Kidney (tissue), 22 donors: ENCODE measurements at places on chromosomes 5 and 9. TPM values are rescaled to one million over a fixed set of nuclear protein-coding genes. Genes with fewer than 3 reads are reported as not detected.
A peak's percentile ranks its signal among the peaks of the same experiment; 100 is the strongest.

DNA sequence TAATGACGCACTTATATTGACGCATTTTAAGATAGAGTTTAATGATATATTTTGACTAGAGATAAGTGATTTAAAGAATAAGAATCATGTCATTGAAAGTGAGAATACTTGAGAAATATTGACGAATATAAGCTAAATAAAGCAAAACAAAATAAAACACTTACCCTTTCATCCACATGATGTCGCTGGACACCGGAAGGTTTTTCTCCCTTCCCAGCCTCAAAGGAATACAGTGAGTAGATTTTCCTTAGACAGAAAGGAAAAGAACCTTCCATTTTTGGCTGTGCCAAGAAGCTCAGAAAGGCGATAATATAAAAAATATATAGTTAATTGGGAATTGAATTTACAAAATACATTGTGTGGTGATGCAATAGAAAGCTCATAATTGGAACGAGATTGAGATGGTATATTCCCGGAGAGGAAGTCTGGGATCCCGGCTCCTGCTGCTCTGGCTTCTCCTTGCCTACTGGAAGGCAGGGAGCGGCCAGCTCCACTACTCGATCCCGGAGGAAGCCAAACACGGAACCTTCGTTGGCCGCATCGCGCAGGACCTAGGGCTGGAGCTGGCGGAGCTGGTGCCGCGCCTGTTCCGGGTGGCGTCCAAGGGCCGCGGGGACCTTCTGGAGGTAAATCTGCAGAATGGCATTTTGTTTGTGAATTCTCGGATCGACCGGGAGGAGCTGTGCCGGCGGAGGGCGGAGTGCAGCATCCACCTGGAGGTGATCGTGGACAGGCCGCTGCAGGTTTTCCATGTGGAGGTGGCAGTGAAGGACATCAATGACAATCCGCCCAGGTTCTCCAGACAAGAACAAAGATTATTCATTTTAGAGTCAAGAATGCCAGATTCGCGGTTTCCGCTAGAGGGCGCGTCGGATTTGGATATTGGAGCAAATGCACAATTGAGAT is at the start of gene PCDHA5:
PCDHA5 (plus strand) TSS at position 239 of the 906 bp plus-strand sequence.
- no peaks in the 10 kb centered on the region for H3K27me3 ChIP-seq
- H3K4me1 ChIP-seq = no peaks in the 10 kb centered on the region

- DNase-seq = no peak
- no peaks in the 10 kb centered on the region for H3K36me3 ChIP-seq
- H3K4me3 ChIP-seq = no peak overlapping the region
- no peaks in the 10 kb centered on the region for H3K4me1 ChIP-seq
- H3K27ac ChIP-seq = no peak overlapping the region
- H3K27me3 ChIP-seq = no peaks in the 10 kb centered on the region
These were observed 18.4 kb downstream of the BASP1 start for GRCh38 chr5:17235731-17236330.

- no peak overlapping the region for H3K4me3 ChIP-seq
- H3K36me3 ChIP-seq = no peaks in the 10 kb centered on the region
- no peaks in the 10 kb centered on the region for H3K4me1 ChIP-seq
- peaks cover 9% of the 10 kb centered on the region for H3K27me3 ChIP-seq
These were observed 39.8 kb upstream of the FUBP3 start for GRCh38 chr9:130539420-130540223.

DNA sequence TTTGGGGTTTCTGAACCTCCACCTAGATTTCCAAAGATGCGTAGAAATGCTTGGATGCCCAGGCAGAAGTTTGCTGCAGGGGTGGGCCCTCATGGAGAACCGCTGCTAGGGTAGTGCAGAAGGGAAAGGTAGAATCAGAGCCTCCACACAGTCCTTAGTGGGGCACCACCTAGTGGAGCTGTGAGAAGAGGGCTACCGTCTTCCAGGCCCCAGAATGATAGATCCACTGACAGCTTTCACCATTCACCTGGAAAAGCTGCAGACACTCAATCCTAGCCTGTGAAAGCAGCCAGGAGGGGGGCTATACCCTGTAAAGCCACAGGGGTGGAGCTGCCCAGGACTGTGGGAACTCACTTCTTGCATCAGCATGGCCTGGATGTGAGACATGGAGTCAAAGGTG is 13.3 kb upstream of the HSDL2 start:
- no peak overlapping the region for H3K4me3 ChIP-seq
- no peaks in the 10 kb centered on the region for H3K36me3 ChIP-seq
- no peaks in the 10 kb centered on the region for H3K4me1 ChIP-seq
- H3K27me3 ChIP-seq = no peaks in the 10 kb centered on the region
- DNase-seq = no peak

- H3K27ac ChIP-seq = no peak overlapping the region
- no peaks in the 10 kb centered on the region for H3K4me1 ChIP-seq
- no peak overlapping the region for H3K4me3 ChIP-seq
- H3K27me3 ChIP-seq = no peaks in the 10 kb centered on the region
These were observed 152.8 kb upstream of the TAS2R1 start for GRCh38 chr5:9782826-9783560.

- H3K4me3 ChIP-seq = no peak overlapping the region
- no peak for DNase-seq
- H3K4me1 ChIP-seq = no peaks in the 10 kb centered on the region
- no peaks in the 10 kb centered on the region for H3K36me3 ChIP-seq
- no peaks in the 10 kb centered on the region for H3K27me3 ChIP-seq
These were observed 4.4 kb downstream of the COL27A1 start for GRCh38 chr9:114159691-114160090.

GRCh38 chr9:95936579-95937075 is 61.1 kb downstream of the ERCC6L2 start:
- H3K27me3 ChIP-seq = no peaks in the 10 kb centered on the region
- H3K4me1 ChIP-seq = no peaks in the 10 kb centered on the region
- no peak for DNase-seq
- H3K36me3 ChIP-seq = peaks cover 9% of the 10 kb centered on the region

- DNase-seq = no peak
- H3K4me1 ChIP-seq = peaks cover 8% of the 10 kb centered on the region
- H3K27ac ChIP-seq = no peak overlapping the region
- H3K36me3 ChIP-seq = peaks cover 2% of the 10 kb centered on the region
- H3K4me3 ChIP-seq = no peak overlapping the region
- H3K27me3 ChIP-seq = no peaks in the 10 kb centered on the region
These were observed 224.1 kb upstream of the RASEF start for GRCh38 chr9:83287021-83287420.

DNA sequence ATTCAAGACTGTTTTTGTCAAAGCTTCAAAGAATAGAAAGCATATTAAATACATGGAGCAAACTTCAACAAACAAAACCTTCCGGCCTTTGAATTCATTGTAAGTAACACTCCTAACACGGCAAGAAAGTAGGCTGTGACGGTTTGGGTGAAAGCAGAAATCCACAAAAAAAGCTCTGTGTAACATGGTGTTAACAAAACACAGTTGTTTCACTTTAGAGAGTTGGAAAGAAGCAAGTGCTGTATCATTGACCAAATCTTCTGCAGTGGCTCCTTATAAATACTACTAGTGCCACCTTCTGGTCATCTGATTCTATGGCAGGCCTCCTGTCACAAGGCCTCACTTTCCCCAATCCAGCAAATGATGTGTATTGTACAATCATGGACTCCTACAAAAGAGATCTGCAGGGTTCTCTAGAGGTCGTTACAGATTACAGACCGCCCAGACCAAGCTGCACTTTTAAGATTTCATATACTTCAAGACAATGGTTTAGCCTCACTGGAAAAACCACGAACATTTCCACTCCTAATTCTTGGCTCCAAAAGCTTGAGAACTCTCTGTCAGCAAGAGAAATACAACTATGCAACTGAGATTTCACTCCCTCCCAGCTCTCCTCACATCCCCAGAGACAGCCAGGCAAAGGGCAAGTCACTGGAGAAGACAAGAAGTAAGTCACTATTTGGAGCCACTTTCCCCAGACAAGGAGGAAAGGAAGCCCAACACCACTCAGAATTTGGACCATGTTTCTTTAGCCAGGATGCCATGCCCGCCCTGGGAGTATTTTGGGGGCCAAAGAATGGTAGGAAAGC is 196.2 kb downstream of the DTWD2 start:
- no peaks in the 10 kb centered on the region for H3K4me1 ChIP-seq
- DNase-seq = peak; percentile 90
- H3K4me3 ChIP-seq = peak overlapping the region; percentile 51
- no peak overlapping the region for H3K27ac ChIP-seq
- H3K36me3 ChIP-seq = no peaks in the 10 kb centered on the region
- no peaks in the 10 kb centered on the region for H3K27me3 ChIP-seq

DNA sequence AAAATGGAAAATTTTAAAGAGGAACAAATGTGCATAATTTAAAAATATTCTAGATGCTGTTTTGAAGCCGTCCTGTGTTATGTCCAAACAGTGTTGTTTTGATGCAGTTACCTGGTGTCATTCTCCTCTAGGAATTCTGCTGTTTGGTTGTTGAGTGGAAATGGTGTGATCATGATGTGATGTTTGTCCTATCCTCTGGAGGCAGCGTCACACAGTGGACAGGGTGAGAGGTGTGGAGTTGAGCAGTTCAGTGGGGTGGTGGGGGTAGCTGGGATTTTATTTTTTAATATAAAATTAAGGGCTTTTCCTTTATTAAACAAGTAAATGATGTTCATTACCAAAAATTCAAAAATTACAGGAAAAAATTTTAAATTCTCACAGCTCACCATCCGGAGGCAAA is 31.2 kb downstream of the PRDM6 start:
- no peak for DNase-seq
- no peak overlapping the region for H3K4me3 ChIP-seq
- H3K36me3 ChIP-seq = no peaks in the 10 kb centered on the region
- no peaks in the 10 kb centered on the region for H3K27me3 ChIP-seq
- no peaks in the 10 kb centered on the region for H3K4me1 ChIP-seq

DNA sequence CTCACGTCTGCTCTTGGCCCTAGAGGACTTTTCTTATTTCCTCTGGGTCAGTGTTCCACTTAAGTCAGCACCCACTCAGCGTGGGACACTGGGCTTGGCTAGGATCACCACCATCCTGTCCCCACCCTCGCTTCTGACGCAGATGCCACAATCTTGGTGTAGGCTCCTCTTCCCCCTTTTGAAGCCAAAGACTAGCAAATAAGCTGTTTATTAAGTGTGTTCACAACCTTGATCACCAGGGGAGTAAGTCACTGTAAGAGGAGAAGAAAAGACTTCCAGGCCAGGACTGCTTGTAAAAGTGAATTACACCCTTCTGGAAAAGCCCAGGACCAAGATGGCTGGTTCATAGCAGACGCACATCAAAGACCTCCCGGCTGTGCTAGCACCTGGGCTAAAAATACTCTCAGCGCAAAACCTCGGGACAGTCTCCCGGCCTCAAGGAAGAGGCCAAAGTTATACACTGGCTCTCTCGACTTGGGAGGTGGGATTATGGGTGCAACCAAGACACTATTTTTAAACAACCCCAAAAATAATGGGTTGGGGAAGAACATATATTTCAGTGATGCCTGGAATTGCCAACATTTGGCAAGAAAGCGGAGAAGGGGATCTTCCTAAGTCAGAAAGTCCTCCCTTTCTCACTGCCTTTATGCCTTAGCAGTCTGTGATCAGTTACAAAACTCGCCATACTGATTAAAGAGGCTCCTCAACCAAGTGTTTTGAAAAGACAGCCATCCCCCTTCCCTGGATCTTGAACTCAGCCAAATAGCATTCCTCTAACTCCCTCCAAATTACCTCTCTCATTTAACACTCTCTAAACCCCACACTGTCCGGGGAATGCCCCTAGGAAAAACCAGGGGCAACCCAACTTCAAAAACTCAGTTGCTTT is 69.4 kb downstream of the RAPGEF1 start:
- DNase-seq = peak; percentile 45
- peaks cover 2% of the 10 kb centered on the region for H3K4me1 ChIP-seq
- H3K27ac ChIP-seq = peak overlapping the region; percentile 52
- H3K27me3 ChIP-seq = no peaks in the 10 kb centered on the region
- H3K4me3 ChIP-seq = no peak overlapping the region

DNA sequence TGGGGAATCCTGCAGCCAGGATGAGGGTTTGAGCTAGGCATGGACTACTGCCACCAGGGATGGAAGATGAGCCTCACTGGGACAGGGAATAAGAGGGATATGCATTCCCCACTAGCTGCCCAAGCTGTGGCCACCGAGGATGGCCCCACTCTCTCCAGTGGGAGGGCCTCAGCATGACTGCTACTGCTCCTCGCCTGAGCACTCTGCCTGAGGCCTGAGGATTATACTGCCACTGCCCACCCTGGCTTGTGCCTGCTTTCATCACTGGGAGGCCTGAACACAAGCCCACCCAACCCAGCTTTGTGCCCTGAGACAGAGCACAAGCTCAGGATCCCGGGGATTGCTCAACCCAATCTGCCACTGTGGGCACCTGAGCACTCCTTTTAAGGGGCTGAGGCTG is 425.6 kb downstream of the RASEF start:
- H3K4me3 ChIP-seq = no peak overlapping the region
- H3K36me3 ChIP-seq = no peaks in the 10 kb centered on the region
- no peak overlapping the region for H3K27ac ChIP-seq
- no peaks in the 10 kb centered on the region for H3K27me3 ChIP-seq

GRCh38 chr5:69084195-69084594 is 9.6 kb upstream of the SLC30A5 start:
- H3K4me3 ChIP-seq = no peak overlapping the region
- no peak for DNase-seq
- no peak overlapping the region for H3K27ac ChIP-seq
- H3K4me1 ChIP-seq = no peaks in the 10 kb centered on the region
- H3K27me3 ChIP-seq = no peaks in the 10 kb centered on the region

- no peak for DNase-seq
- H3K27ac ChIP-seq = no peak overlapping the region
- H3K4me1 ChIP-seq = no peaks in the 10 kb centered on the region
- no peaks in the 10 kb centered on the region for H3K36me3 ChIP-seq
- no peaks in the 10 kb centered on the region for H3K27me3 ChIP-seq
These were observed 135.1 kb downstream of the NR3C1 start for GRCh38 chr5:143268388-143268787.

- peak; percentile 51 for DNase-seq
- no peaks in the 10 kb centered on the region for H3K27me3 ChIP-seq
- H3K27ac ChIP-seq = no peak overlapping the region
- H3K4me3 ChIP-seq = no peak overlapping the region
- H3K36me3 ChIP-seq = no peaks in the 10 kb centered on the region
These were observed 11.1 kb downstream of the PTTG1 start for GRCh38 chr5:160432787-160433186.

- no peak overlapping the region for H3K27ac ChIP-seq
- H3K4me1 ChIP-seq = peaks cover 5% of the 10 kb centered on the region
- H3K4me3 ChIP-seq = peak overlapping the region; percentile 91
- H3K27me3 ChIP-seq = no peaks in the 10 kb centered on the region
- H3K36me3 ChIP-seq = no peaks in the 10 kb centered on the region
- peak; percentile 60 for DNase-seq
These were observed 656 bp downstream of the CEP78 start for GRCh38 chr9:78236551-78236910.

DNA sequence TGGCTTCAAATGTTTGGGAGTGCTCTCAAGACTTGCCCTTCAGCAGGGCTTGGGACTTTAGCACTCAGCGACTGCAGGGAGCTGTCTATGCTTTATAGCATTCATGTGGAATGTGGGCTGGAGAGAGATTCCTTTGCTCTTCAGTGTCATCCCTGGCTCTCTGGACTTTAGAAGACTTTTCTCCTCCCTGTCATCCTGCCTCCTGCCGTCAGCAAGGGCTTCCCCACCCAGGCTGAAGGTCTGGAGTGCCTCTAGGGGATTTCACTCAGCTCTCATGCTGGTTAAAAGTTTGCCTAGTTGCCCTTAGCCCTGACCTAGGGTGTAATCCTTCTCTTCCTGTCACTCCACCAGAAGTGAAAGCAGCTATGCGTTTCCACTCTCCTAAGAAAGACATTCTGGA is 210.9 kb downstream of the FRMD3 start:
- DNase-seq = peak; percentile 46
- peaks cover 2% of the 10 kb centered on the region for H3K36me3 ChIP-seq
- H3K4me3 ChIP-seq = peak overlapping the region; percentile 32
- no peaks in the 10 kb centered on the region for H3K27me3 ChIP-seq

Gene PTGS1
- 9.4 TPM for total RNA-seq

Gene KIF24
- total RNA-seq = 2.8 TPM

Gene NUDT2
- 12.6 TPM for total RNA-seq

Gene KCTD16
- total RNA-seq = 2.5 TPM

Gene EDIL3
- 32.8 TPM for total RNA-seq

Gene ACER2
- 4.2 TPM for total RNA-seq

Gene CEL
- total RNA-seq = 1.0 TPM

Gene TMEM232
- total RNA-seq = 11.3 TPM

Gene LRRTM2
- total RNA-seq = 0.03 TPM
